ENCODE measurements at places on chromosomes 1 and 21.

GRCh38 chr1:176691251-176692228, 228.6 kb downstream of the PAPPA2 start:
- peak; percentile 90 for DNase-seq

GRCh38 chr1:229470406-229471043, 36.6 kb upstream of the ACTA1 start:
- no peak for DNase-seq

DNA sequence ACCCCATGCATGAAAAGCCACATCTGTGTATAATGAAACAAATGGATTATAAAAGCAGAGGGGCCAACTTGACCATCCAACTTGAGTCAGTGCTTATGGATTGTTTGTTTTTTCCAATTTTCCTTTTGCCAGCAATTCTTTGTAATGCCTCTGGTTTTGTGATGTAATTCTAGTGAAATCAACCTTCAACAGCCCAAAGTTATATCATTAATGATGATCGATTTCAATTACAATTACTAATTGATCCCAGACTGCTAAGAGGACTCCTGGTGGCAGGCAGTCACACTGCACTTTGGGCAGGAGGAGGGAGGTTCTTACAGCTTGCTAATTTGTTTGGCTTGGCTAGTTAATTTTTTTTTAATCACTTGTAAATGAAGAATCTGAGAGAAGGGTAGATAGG, 552.3 kb downstream of the NUF2 start:
- no peak for DNase-seq

- DNase-seq, result no peak
Observed at GRCh38 chr1:204945565-204945977, 74.9 kb downstream of the NFASC start.

DNA sequence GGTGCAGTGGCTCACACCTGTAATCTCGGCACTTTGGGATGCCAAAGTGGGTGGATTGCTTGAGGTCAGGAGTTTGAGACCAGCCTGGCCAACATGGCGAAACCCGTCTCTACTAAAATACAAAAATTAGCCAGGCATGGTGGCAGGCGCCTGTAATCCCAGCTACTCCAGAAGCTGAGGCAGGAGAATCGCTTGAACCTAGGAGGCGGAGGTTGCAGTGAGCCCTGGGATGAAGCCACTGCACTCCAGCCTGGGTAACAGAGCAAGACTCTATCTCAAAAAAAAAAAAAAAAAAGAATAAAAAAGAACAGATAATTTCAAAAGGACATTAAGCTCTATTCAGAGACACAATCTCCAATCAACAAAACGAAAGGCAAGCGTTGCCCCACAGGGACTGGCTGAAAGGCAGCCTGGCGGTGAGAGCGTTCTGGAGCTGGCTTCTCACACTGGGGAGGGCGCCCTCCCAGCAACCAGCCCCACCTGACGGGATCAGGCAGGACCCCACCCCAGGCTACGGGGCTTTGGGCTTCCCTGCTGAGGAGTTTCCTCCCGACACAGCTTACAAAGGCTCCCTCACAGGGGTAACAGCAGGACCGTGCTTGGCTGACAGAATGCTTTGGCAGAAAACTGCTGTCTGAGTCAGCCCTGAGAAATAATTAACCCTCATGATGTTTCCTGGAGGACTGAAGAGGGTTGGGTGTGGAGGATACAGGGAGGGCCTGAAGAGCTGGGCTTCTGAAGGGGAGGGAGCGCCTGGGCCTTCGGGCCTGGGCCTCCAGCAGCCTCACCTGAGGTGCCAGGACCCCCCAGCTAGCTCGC, 31.1 kb upstream of the SRP9 start:
- peak; percentile 96 for DNase-seq

DNA sequence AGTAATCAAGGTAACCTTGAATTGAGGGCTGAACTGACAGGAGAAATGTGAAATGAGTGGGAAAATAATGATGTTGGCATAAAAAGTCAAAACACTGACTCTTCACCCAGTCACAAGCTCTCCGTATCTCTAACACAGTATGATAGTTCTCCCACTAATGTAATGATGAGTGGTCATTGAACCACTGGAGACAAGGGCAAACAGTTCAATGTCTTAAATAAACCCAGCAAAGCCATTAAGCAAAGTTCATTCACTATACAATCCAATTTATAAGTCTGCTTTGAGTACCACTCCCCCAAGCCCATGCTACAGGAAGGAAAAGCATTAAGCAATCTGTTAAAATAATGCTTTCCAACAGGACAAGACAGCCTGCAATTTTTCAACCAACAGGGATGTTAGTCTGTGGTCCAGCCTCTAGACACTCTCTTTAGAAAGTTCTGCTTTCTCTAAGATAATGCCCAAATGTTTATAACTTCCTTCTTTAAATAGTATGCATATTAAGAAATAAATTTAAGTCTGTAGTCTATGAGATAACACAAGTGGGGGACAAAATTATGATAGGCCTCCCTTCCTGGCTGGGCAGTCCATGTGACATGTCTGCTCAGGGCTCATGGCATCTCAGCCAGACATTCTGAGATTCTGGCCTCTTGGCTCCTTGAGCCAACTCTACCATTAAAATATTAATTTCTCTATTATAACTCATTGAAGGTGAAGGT, 25.5 kb upstream of the DDAH1 start:
- DNase-seq, result no peak

All from NCI-H1694 (cell line).